ENCODE measurements at places on chromosomes 5 and 9.
A peak's percentile ranks its signal among the peaks of the same experiment; 100 is the strongest.

DNA sequence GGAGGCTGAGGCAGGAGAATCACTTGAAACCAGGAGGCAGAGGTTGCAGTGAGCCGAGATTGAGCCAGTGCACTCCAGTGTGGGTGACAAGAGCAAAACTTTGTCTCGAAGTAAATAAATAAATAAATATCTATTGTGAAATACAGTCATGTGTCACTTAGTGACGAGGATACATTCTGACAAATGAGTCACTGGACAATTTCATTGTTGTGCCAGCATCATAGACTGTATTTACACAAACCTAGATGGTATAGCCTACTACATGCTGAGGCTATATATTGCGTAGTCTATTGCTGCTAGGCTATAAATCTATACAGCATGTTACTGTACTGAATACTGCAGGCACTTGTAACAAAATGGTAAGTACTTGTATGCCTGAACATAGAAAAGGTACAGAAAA lies 61.1 kb upstream of the CCL21 start:
- DNase-seq, result no peak

DNA sequence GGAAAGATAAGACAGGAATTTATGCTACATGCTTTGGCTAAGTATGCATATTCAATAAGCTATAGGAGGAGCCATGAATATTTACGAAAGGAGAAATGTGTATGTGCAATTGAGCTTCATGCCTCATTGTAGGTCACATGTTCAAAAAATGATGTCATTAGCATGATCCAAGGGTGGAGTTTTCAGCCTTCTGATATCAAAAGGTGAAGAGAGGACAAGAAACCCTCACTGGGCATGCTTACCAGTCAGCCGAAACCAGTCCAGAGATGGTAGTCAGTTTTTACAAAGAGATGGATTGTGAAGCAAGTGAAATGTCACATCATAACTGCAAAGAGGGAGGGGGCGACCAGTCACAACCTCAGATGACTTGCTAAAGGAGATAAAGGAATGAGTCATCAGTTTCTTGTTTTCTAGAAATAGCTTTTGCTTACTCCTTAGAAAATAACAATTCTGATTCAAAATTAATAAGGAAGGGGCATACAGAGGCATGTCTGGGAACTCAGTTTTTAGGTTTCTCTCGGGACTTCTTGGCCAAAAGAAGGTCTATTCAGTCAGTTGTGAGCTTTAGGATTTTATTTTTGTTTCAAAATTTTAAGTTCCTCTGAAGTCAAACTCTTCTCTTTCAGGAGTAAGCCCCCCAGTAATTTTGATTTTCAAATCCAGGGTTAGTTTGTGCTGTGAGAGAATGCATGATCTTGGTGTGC lies 1067.8 kb upstream of the EDIL3 start:
- no peak for DNase-seq

DNA sequence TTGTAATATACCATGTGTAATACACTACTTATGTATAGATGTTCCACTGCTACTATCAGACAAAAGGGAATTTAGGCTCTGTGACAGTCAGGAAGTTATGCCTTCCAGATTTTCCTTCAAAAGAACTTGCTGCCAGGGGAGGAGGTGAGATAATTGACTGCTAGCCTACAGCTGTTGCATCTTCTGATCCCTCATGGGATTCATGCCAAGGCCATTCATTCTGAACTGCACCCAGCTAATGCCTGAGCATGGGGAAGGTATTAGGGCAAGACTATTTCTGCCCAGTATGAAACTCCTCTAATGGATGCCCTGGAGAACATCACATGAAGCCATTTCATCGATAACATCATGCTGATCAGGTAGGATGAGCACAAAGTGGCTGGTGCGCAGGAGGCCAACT lies 746.5 kb upstream of the ZNF608 start:
- peak; percentile 62 for DNase-seq

- DNase-seq, result peak; percentile 80
These were observed 7.0 kb upstream of the UGT3A2 start for GRCh38 chr5:36073595-36074216.

DNA sequence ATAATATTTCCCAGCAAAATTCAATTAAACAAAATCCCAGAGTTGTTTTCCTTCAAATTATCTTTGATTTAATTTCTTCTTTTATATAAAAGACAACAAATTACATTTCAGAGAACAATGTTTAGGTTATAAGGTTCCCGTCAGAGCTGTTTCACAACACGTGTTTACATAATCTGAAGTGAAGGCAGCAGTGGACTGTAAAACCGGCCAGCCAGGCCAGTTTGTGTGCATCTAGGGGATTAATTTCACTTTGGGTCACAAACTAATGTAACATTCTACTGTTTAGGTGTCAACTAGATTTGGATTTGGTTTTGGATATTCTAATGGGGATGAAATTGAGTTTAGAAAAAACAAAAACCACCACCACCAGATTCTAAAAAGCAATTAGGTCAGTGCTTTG lies 86.5 kb upstream of the PLPP1 start:
- DNase-seq, result no peak

DNA sequence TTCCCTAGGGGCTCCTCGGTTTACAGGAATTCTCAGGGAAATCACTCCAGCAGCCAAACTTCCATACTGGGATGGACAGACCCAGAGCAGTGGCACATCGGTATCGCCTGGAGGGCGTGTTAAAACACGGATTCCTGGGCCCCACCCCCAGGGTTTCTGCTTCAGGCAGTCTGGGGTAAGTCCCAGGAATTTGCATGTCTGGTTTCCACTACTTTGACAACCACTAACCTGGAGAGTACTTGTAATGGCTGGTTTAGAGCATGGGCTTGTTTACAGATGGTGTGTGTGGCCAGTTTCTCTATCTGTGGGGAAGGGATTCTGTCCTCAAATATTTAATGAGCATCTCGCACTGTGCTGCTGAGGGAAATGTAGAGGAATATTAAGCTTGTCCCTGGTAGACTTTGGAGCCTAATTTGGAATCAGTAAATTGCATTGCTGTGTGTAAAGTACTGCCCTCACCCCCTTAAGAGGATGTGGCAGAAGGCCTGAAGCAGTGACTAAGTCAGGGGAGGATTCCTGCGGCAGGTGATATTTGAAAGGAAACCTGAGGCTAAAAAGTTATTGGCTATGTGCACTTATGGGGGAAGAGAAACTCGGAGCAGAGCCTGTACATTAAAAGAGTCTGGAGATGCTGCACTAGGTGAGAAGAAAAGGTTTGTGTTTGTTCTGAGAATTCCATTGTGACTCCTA lies 18.6 kb upstream of the TJP2 start:
- DNase-seq, result no peak

DNA sequence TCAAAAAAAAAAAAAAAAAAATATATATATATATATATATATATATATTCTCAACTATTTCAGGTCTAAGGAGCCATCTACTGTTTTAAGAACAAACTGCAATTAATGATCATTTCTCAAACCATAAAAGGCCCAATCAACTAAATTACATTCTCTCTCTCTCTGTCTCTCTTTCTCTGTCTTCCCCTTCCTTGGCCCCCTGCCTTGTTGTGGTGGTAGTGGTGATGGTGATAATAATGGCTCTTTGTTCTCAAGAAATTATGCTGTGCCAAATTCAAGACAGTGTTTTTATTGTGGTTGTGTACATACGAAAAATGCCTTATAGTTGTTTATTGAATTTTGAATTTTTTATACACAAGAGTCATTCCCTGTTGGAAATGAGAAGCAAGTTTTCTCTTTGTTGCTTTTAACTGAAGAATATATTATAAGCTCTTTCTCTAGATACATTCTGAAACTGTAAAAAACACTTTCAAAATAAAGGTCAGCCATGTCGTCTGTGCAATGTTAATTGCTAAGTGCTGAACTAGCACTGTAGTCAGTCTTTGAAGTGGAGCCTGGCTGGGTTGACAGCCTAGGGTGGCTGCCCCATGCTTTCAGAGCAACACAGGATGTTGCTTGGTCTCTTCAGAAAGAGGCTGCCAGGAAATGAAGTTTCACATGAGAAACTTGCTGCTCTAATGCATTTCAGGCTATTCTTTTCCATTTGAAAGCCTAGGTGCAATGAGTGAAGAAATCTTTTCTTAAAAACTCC lies 96.0 kb downstream of the HINT1 start:
- DNase-seq, result no peak

GRCh38 chr5:95959051-95959887 lies 2.4 kb downstream of the ELL2 start:
- DNase-seq, result no peak

- DNase-seq, result no peak
These were observed 12.9 kb upstream of the ACTBL2 start for GRCh38 chr5:57495285-57496086.

- no peak for DNase-seq
These were observed 39.9 kb downstream of the NEURL1B start for GRCh38 chr5:172680921-172681320.

GRCh38 chr9:3214741-3215140 lies 311.1 kb downstream of the RFX3 start:
- DNase-seq, result peak; percentile 83

DNA sequence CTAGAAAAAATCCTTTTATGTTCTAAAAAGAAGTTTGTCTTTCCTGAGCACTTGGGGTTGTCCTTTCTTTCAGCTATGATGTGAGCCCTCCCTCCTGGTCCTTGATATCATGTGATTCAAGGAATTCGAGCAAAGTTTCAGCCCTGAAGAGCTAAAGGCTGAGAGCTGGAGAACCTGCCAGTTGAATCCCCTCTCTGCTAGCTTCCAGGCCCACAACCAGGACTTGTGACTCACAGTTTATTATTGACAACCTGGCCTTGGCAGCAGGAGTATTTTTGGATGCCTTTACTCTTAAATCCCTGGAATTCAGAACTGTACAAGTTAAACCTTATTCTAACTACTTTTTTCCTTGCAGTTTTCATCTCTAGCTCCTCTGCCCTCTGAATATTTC lies 182.8 kb downstream of the SPOCK1 start:
- no peak for DNase-seq

GRCh38 chr9:131255676-131256197 lies 20.6 kb downstream of the FAM78A start:
- DNase-seq, result peak; percentile 85

GRCh38 chr5:157651623-157652376 lies 438 bp downstream of the SOX30 start:
- no peak for DNase-seq

DNA sequence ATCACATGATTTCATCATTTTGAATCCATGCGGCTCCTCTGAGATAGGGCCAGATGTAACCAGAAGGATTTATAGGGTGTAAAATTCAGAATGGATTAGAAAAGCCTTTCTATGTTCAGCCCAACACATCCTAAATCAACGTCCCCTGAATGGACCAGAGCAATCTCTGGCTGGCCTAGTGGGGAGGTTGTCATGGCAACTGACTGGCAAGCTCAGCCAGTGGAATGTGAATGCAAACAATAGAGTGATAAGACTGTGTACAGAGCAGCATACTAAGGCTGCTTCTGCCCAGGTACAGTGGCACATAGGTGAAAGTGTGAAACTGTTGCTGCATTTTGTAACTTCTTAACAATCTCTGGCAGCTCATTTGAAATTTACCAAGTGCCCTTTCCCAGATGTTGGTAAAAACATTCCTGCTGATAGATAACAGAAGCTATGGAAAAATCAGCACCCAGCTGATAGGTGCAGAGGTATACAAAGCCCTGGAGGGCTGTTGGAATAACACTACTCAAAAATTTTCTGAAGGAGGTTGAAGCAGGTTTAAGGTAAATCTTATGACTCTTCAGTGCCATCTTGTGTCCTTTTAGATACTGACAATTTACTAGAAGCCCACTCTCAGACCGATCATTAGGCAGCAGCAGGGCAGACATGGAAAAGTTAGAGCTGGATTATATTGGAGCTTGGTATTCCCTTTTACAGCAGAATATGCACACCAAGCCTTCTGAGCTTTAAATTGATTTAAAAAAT lies 267.2 kb downstream of the RAB3C start:
- DNase-seq, result peak; percentile 77

GRCh38 chr5:56388229-56388985 lies 155.3 kb upstream of the ANKRD55 start:
- DNase-seq, result no peak

DNA sequence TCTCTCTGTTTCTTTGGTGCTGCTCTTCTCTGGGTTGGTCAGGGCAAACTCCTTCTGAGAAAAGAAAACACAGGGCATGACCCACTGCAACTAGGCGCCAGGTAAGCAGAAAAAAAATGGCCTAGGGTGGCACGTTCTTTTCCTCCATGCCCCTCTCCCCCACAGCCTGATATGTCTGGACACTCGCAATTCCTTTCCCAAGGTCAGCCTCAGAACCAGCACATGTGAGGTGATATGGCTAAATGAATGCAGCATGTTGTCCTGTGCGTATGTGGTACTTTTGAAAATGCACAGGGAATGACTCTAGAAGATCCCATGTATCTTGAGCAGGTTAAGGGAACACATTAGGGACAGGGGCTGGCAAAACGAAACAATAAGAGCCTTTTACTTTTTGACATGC lies 77.0 kb downstream of the SIL1 start:
- DNase-seq, result no peak

GRCh38 chr5:180684623-180685161 lies 35.3 kb upstream of the FLT4 start:
- no peak for DNase-seq

DNA sequence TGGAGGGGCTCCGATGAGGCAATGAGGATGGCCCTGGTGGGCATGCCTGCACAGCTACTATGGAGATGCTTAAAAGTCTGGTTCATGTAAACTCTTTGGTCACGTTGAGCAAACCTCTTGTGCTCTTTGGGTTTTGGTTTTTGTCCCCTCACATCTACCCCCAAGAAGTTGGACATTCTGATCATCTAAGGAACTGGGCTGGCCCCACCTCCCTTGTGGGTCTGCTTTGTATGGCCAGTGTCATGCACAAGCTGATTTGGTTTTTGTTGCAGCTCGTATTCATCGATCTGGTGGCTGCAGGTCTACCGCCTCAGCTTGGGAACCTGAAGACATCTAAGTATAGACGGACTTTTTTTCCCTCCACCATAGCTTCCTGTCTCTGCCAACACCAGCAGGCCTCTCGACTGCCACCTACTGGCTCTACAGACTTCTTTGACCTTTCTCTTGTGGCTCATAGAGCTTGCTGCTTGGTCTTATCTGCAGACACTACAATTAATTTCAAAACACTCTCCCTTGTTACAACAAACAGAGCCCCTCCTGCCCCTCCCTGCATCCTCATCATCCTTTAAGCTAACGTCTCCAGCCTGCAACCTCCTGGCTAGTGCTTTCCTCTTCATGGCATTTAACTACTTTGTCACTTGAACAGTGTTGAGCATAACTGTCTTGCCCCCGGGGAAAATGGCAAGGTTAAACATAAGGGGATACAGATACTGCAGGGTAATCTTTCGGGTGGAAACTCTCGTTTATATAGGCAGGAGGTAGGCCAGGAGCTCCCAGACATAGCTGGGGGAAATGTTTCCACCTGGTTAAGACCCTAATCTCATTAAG lies 34.5 kb downstream of the TSTD2 start:
- DNase-seq, result peak; percentile 71

DNA sequence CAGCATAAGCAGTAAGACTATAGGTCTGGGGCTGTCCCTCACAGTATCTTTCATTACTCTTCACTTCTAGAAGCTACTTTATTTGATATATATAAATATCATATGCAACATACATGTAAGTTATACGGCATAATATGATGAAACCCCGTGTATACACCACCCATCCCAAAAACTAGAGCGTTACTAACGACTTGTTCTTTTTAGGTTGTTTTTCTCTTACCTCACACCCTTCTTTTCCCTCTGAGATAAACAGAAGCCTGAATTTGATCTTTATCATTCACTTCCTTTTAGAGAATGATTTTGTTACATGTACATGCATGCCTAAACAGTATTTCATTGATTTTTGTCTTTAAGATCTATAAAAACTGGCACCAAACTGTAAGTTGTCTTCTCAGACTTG lies 3.7 kb downstream of the TRMO start:
- DNase-seq, result no peak

GRCh38 chr9:95497772-95498171 lies 19.0 kb downstream of the PTCH1 start:
- no peak for DNase-seq
